ENCODE measurements at places on chromosomes 3 and 15.

GRCh38 chr3:165463531-165463930 lies 267.3 kb upstream of the SLITRK3 start:
- DNase-seq: no peak

GRCh38 chr3:106619-107018 lies 89.9 kb upstream of the CHL1 start:
- no peak for DNase-seq

GRCh38 chr15:81000144-81000623 lies 539 bp upstream of the TLNRD1 start:
- DNase-seq: no peak

DNA sequence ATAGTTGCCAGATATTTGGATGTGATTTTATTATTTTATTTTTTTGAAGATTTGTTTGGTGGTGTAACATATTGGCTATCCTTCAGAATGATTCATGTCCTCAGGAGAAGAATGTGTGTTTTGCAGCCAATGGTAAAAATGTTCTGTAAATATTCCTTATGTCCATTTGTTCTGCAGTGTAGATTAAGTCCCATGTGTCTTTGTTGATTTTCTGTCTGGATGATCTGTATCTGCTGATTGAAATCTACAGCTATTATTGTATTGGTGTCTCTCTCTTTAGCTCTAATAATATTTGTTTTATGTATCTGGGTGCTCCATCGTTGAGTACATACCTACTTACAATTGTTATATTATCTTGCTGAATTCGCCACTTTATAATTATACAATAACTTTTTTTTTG lies 1641.7 kb downstream of the OTOL1 start:
- no peak for DNase-seq

DNA sequence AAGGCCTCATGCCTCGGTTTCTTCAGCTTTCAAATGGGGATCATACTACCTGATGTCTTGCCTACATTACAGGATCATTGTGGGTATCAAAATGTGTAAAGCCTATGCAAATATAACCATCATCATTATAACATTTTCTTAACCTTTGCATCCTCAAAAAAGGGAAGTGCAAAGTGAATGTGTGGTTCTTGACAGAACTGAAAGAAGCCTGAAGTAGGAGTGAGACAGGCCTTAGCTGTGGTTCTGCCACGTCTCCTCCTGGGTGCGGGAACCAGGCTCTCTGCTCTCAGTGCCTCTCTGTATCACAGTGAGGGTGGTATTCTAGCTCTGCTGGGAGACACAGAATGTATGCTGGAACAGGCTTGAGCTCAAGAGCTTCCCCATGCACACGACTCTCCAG lies 316.9 kb upstream of the ICE2 start:
- no peak for DNase-seq

GRCh38 chr3:149955449-149955848 lies 15.2 kb downstream of the PFN2 start:
- DNase-seq: no peak

DNA sequence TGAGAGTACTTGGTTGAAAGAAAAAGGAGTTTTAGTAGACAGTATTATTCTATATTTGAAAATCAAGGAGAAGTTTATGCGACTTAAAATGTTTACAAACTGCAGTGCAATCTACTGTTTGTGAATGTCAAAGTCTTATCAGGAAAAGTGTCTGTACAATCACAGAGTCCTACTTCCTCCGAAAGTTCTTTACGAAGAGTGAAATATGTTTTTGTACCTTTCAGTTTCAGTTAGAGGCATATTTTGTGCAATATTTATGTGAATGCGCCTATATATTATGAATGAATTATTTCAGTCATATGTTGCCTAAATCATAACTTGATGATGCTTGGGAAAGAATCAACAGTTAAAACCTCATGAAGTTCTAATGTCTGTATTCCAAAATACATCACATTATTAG lies 31.5 kb downstream of the NGRN start:
- no peak for DNase-seq

GRCh38 chr15:88035381-88035780 lies 221.2 kb downstream of the NTRK3 start:
- DNase-seq: no peak

- no peak for DNase-seq
Measured at GRCh38 chr15:32943711-32944110, 225.9 kb downstream of the GREM1 start.

- no peak for DNase-seq
Measured at GRCh38 chr3:15451216-15452113, 24.1 kb downstream of the EAF1 start.

Measured in NCI-H1694 (cell line).